ENCODE measurements at places on chromosomes 16 and 17.

GRCh38 chr16:80463326-80463725 is 77.5 kb upstream of the DYNLRB2 start:
- DNase-seq, result no peak

GRCh38 chr16:72287649-72288048 is 115.7 kb upstream of the PMFBP1 start:
- DNase-seq, result no peak

DNA sequence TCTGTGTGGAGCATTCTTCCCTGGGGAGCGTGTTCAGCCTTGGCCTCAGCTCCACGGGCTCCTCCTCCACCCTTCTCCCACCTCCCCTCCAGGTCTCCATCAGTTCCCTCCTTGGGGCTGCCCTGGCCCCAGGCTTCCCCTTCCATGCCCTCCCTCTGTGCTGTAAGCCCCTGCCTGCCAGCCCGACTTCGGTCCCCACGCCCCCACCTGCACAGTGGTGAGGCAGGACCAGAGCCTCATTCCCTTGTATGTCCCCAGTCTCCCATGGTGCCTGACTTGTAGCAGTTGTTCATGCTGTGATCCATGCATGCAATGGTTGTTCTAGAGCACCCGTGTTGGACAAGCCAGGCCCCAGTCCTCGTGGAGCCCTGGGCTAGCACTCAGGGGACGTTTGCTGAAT is 199.4 kb downstream of the RBFOX3 start:
- DNase-seq, result no peak

DNA sequence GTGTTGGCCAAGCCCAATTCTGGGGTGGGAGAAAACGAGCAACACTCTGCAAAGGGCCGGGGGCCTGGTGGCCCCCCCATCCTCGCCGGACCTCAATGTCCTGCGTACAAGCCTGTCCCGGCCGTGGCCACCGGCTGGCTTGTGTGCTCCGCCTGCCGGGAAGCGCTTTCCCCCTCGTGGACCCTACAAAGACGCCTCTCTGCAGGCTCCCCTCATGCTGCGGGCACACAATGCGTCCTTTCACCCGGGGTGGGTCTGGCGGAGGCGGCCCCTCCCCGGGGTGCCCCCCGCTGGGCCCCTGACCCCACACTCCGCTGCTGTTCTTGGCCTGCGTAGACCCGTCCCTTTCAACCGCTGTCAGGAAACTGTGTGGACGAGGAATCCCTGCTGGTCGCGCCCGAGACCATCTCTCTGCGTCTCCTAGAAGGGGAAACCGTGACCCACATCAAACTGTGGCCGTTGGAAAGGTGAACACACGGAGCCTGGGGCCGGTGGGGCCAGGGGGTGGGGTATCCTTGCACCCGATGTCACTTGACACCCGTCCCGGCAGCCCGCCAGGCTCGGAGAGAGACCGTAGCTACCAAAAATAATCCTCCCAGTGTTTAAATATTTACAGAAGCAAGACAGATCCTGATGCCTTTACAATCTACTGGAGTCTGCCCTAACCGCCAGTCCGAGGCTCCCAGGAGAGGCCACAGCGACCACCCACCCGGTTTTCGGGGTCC is 43.6 kb downstream of the TBC1D16 start:
- DNase-seq, result no peak

DNA sequence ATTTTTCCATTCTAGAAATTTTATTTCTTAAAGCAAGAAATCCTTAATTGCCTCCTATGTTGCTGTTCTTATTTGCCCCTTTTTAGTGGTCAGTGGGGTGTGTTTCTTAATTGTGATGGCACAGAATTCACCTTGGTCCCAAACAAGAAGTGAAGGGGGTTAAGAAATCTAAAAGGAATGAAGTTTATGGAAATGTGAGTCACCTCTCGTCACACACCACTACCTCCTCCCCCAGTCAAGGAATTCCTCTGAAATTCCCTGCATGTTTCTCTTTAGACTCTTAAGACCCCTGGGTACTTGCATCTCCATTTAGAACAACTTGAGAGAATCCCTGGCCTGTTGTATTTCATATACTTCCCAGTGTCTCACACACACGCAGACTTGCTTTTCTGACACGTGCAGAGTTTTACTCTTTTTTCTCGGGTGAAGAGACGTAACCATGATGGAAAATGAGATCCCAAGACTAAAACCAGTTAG is 247.4 kb downstream of the PRKCA start:
- DNase-seq, result no peak

GRCh38 chr16:69615528-69615927 is 49.8 kb downstream of the NFAT5 start:
- no peak for DNase-seq

DNA sequence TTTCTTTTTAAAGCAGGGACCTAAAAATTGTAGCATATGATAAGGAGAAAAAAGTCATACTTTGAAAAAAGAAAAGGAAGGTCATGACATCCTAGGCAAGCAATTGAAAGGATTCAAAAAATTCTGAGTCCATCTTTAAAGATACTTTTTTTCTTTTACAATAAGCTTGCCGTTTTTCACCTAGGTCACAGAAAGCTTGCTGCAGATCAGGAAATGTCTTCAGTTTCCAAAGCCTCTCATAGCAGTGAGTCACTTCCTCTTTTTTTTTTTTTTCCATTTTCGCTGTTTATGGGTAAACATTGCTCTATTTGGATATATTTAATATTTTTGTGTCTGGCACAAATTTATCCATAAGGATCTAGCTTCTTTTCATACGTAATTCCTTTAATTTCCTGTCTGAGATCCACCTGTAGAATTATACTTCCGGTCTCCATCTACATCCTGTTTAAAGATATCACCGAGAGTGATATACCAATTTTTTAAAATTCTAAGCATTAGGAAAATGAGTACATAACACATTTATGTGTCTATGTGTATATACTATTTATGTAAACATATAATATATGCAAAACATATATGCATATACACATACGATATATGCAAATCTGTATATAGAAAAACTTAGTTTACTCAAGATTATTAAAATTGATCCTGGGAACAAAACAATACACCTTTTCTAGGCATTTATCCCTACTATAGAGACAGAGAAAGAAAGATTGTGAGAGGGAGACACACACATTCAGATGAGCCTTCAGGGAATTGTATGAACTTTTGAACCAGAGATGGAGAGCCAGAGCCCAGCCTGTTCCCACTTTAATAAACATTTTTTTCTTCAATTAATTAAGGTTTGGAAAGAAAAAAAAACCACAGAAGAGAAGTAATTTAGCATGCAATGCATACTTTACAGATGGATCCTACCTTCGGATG is 134.4 kb downstream of the SKAP1 start:
- DNase-seq, result no peak

DNA sequence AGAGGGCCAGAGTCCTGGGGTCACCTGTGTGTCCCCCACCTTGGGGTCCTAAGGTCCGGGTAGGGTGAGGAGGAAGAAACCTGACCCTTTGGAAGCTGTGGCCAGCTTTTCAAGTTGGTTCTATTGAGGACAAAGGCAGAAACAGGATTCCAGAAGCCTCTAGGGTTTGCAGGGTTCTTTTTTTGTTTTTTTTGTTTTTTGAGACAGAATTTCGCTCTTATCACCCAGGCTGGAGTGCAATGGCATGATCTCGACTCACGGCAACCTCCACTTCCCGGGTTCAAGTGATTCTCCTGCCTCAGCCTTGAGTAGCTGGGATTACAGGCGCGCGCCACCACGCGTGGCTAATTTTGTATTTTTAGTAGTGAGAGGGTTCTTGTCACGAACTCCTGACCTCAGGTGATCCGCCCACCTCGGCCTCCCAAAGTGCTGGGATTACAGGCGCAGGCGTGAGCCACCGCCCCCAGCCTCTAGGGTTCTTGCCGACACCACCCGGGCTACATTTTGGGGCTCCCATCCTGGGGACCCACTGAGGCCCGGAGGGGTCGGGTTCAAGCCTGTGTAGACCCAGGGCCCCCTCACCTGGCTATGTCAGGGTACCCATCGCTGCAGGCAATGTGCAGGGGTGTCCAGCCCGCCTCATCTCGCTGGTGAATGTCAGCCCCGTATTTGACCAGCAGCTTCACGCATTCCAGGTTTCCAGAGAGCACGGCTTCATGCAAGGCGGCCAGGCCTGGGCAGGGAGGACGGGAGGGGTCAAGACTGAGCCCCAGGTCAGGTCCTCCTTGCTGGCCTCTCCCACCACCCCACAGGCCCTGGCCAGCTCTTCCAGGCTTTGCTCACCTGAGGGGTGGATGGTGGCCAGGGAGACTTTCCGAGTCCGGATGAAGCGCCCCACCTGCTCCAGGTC is 674 bp downstream of the PPP1R27 start:
- no peak for DNase-seq

- DNase-seq, result no peak
Observed at GRCh38 chr16:73131156-73131862, 83.4 kb upstream of the ZFHX3 start.

DNA sequence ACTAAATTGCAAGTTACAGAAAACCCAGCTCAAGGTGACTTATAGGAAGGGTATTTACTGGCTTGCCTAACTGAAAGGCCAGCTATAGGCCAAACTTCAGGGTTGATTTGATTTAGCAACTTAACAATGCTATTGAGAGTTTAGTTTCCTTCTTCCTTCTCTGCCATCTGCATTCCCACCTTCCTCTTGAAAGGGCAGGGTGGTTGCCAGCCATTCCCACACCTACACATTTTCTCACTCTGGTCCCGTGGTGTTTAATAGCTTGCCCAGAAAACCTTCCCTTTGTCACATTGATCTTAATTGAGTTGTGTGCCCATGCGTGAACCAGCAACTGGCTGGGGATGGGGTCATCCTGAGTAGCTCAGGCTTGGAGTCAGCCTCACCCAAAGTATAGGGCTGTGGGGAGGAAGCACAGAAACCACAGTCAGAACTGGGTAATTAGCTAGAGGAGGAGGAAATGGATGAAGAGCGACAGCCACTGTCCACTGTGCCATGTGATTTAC is 194.7 kb downstream of the SPECC1 start:
- no peak for DNase-seq

DNA sequence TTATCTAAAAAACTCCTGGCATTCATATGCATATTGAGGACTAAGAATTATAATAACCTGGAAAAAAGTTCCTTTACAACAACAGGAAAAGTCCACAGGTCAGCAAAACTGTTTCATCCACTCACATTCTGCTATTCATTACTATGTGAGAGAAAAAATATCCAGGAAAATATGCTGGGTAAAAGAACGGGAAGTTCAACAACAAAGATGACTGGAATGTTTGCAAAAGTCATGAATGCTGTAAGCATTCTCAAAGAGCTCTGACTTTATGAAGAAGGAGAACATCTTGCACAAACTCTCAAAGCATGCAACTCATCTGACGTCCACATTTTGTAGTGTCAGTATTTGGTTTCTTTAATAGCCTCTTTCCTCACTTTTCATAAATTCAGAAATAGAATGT is 56.9 kb upstream of the ALDH3A1 start:
- no peak for DNase-seq

GRCh38 chr17:48551214-48551555 is 6.3 kb upstream of the HOXB2 start:
- no peak for DNase-seq

DNA sequence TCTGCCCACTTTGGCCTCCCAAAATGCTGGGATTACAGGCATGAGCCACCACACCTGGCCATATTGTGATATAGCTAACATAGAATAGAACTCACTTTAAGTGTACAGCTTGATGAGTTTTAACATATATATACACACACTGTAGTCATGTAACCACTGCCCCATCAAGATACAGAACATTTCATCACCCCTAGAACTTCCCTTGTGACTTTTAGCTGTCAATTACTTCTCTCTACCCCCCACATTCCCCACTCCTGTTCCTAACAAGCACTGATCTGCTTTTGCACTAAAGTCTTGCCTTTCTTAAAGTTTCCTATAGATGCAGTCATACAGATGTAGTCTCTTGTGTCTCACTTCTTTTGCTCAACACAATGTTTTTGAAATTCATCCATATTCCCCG is 93.1 kb downstream of the PITPNC1 start:
- DNase-seq, result no peak

GRCh38 chr17:56367366-56367765 is 214.1 kb downstream of the ANKFN1 start:
- no peak for DNase-seq

DNA sequence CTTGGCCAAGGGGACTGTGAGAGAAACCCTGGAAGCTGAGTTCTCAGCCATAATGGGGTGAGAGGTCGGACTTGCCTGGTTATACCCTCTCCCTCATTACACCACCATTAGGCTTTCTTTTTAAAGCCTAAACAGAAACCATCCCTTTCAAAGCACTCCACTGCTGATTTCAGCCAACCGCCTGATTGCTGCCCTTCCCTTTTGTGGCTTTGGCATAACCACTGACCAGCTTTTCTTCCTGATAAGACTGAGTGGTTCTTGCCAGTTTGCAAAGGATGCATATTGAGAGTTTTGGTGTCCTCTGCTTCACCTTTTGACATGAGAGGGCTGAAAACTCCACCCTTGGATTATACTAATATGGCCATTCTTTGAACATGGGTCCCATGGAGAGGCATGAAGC is 308.2 kb upstream of the GOT2 start:
- no peak for DNase-seq

GRCh38 chr16:78376452-78376851 is 277.0 kb downstream of the WWOX start:
- no peak for DNase-seq

- DNase-seq, result no peak
Observed at GRCh38 chr16:85052536-85052935, 24.9 kb downstream of the KIAA0513 start.

Data from glutamatergic neuron (in vitro differentiated cells).